ENCODE measurements at places on chromosomes 1 and 21. TPM values are rescaled to one million over a fixed set of nuclear protein-coding genes. Genes with fewer than 3 reads are reported as not detected.

GRCh38 chr21:31929548-31929947, 56.7 kb downstream of the HUNK start:
- no peaks in the 10 kb centered on the region for H3K36me3 ChIP-seq
- H3K4me3 ChIP-seq, result no peak overlapping the region
- no peaks in the 10 kb centered on the region for H3K4me1 ChIP-seq
- DNase-seq, result no peak
- no peaks in the 10 kb centered on the region for H3K27me3 ChIP-seq
- no peak overlapping the region for H3K27ac ChIP-seq

The OR2L8 gene
- not detected for total RNA-seq

DNA sequence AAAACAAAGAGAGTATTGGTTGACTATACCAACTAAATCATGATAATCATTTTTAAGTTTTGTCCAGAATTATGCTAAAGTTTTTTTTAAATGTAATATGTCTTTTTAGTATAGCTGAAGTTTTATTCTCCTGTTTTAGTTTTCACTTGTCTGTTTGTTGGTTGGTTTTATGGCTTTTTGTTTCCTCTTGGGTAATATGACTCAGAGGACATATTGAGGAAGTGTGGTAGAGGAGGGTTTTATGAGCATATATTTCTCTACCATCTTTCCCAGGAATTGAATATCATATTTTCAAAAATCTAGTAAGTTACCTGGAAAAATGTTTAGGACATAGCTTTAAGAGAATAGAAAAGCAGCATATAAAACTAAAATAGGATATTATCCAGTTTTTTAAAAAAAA, 68.6 kb upstream of the MCOLN3 start:
- H3K4me1 ChIP-seq, result no peaks in the 10 kb centered on the region
- H3K27me3 ChIP-seq, result no peaks in the 10 kb centered on the region
- DNase-seq, result no peak
- H3K36me3 ChIP-seq, result no peaks in the 10 kb centered on the region

- H3K4me3 ChIP-seq, result no peak overlapping the region
- H3K27ac ChIP-seq, result no peak overlapping the region
- H3K36me3 ChIP-seq, result no peaks in the 10 kb centered on the region
- no peaks in the 10 kb centered on the region for H3K4me1 ChIP-seq
- DNase-seq, result no peak
Measured at GRCh38 chr1:176216031-176216430, 8.9 kb upstream of the COP1 start.

The PRELP gene
- total RNA-seq, result 0.05 TPM

DNA sequence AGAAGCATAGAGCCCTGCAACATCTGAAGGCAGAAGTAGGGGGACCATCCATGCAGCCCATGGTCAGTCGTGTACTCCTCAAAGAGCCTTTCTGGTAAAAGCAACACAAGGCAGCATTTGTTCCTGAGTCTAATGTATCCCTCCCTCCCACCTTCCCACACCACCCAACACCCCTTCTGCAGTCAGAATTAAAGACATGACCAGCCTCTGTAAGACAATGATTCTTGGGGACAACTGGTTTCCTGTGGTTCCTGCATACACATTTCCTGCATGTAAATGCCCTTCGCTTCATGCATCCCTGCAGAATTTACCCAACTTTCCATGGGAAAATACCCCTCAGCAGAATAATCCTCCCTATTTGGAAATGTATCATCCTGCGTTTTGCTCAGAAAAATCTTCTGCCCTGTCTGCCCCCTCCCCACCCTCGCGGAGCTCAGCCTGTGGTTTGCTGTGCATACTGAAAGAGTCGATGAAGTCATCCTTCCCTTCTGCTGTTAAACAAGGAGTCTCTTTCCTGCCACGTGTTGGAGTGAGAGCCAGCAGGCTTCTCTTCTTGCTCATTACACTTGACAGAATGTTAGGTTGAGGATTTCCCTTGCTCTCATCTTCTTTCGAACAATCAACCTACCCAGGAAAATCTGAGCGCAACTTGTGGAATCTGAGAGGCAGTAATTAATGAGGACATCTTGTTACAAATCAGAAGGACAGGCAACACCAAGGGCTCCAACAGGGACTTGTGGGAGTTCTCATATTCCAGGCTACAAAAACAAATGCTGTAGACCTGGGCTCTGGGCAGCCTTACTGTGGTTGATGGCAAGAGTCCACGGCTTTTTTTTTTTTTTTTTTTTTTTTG, 4.7 kb downstream of the TNN start:
- H3K4me1 ChIP-seq, result 0 out of 2 replicates have a peak, but pooled peaks cover 2% of the 10 kb centered on the region
- no peak overlapping the region for H3K4me3 ChIP-seq
- no peak overlapping the region for H3K27ac ChIP-seq
- no peak for DNase-seq
- H3K36me3 ChIP-seq, result no peaks in the 10 kb centered on the region
- peaks cover 1% of the 10 kb centered on the region for H3K27me3 ChIP-seq

GRCh38 chr1:186858923-186859322, 30.2 kb downstream of the PLA2G4A start:
- no peaks in the 10 kb centered on the region for H3K27me3 ChIP-seq
- H3K4me3 ChIP-seq, result no peak overlapping the region
- no peaks in the 10 kb centered on the region for H3K36me3 ChIP-seq
- no peaks in the 10 kb centered on the region for H3K4me1 ChIP-seq
- DNase-seq, result no peak

- no peak overlapping the region for H3K4me3 ChIP-seq
- DNase-seq, result no peak
- no peaks in the 10 kb centered on the region for H3K36me3 ChIP-seq
- H3K27me3 ChIP-seq, result no peaks in the 10 kb centered on the region
- no peak overlapping the region for H3K27ac ChIP-seq
- no peaks in the 10 kb centered on the region for H3K4me1 ChIP-seq
Measured at GRCh38 chr1:19921310-19921709, 2.1 kb downstream of the PLA2G2E start.

The ACKR1 gene
- total RNA-seq, result 0.35 TPM

- H3K36me3 ChIP-seq, result no peaks in the 10 kb centered on the region
- H3K4me3 ChIP-seq, result no peak overlapping the region
- H3K4me1 ChIP-seq, result peaks cover 37% of the 10 kb centered on the region
- DNase-seq, result peak; percentile 60
- H3K27me3 ChIP-seq, result no peaks in the 10 kb centered on the region
Measured at GRCh38 chr1:154849645-154850131, 20.4 kb downstream of the KCNN3 start.

- H3K27ac ChIP-seq, result no peak overlapping the region
- H3K4me3 ChIP-seq, result no peak overlapping the region
- H3K4me1 ChIP-seq, result peaks cover 6% of the 10 kb centered on the region
- no peaks in the 10 kb centered on the region for H3K27me3 ChIP-seq
- no peaks in the 10 kb centered on the region for H3K36me3 ChIP-seq
Measured at GRCh38 chr1:8903410-8903809, 24.9 kb upstream of the ENO1 start.

The PRSS38 gene
- total RNA-seq, result not detected

The FMO1 gene
- total RNA-seq, result not detected

GRCh38 chr21:15943009-15943666, 213.4 kb downstream of the USP25 start:
- H3K27ac ChIP-seq, result no peak overlapping the region
- no peaks in the 10 kb centered on the region for H3K27me3 ChIP-seq
- no peak for DNase-seq
- no peaks in the 10 kb centered on the region for H3K36me3 ChIP-seq
- no peaks in the 10 kb centered on the region for H3K4me1 ChIP-seq

DNA sequence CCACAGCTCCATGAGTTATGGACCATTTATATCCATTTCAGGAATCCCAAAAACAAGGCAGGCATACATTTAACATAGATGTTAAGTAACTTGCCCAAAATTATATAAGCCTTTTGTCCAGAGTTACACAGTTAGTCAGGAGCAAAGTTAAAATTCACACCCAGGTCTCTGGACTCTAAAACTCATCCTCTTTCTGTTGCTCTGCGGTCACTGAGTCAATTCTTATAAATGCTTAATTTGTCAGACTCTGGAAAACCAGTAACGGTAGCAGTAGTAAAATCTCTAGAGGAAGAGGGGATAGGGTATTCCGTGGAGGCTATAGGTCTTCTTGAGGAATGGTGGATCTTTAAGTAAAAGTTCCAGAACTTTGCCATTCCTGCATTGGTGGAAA, 223.6 kb upstream of the JUN start:
- H3K36me3 ChIP-seq, result no peaks in the 10 kb centered on the region
- no peak overlapping the region for H3K27ac ChIP-seq
- H3K4me1 ChIP-seq, result peaks cover 49% of the 10 kb centered on the region
- DNase-seq, result no peak
- no peak overlapping the region for H3K4me3 ChIP-seq

All from GM12878 (cell line).